ENCODE measurements at places on chromosomes 4 and X. TPM values are rescaled to one million over a fixed set of nuclear protein-coding genes. Genes with fewer than 3 reads are reported as not detected.

- DNase-seq: no peak
Measured at GRCh38 chr4:5732158-5732557, 21.2 kb downstream of the EVC start.

DNA sequence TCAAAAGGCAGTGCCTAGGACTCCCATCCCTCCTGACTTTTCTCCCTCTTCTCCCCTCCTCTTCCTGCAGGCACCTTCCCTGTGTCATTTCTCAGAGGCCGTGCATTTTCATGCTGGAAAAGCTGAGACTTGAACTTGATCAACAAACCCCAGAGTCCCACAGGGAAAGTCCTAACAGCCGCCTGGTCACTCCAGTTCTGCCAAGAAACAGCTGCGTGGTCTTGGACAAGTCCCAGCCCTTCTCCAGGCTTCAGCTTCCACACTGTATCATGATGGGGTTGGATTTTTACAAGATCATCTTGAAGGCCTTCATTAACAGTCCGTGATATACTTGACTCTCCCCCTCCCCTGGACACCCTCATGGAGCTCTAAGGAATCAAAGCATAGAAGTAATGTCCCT lies 366.0 kb downstream of the BCOR start:
- no peak for DNase-seq

Gene TRIM75
- 0.07 TPM for polyA plus RNA-seq

Gene AR
- polyA plus RNA-seq: 8.2 TPM

Data from muscle of back (tissue), 13 donors.